ENCODE measurements at places on chromosomes 3 and 15.

GRCh38 chr3:80750637-80751036, 982.8 kb upstream of the ROBO1 start:
- no peak for DNase-seq

DNA sequence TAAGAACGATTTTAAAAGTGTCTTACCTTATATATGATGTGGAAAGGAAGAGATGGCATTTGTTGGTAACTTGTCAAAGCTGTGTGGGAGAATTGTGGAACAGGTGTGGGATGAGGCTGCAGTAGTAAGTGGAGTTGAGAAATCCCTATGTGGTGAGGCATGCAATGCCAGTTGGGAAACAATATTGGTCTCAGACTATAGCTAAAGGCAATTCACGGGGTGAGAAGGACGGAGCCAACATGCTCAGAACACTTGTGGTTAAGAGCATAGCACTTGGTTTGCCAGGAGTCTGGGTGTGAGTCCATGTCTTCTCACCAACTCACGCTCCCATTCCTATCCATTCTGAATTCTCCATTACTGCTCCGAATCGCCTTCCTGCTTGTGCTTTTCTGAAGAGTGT, 615.6 kb upstream of the ADAMTS9 start:
- no peak for DNase-seq

GRCh38 chr15:64938192-64938591, 26.5 kb downstream of the ANKDD1A start:
- no peak for DNase-seq

DNA sequence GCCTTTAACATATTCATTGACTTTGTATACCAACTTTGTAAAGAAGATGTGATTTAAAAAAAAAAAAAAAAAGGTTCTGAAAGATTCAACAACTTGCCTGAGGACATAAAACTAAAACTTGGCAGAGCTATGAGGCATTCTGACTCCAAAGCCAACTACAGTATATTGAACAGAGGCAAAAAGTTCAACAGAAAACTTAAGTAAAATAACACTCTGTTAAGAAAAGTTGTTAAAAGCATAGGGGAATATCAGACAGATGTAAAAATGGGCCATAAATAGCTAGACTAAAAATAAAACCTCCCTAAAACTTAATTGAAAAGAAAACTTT, 23.4 kb downstream of the GOLIM4 start:
- DNase-seq, result no peak

- peak; percentile 37 for DNase-seq
These were observed 21.4 kb downstream of the ACKR2 start for GRCh38 chr3:42830437-42831320.

- no peak for DNase-seq
These were observed 53.4 kb downstream of the CHDH start for GRCh38 chr3:53792866-53793265.

- peak; percentile 48 for DNase-seq
These were observed 3.1 kb upstream of the RPAP1 start for GRCh38 chr15:41546851-41547786.

- no peak for DNase-seq
These were observed 189.5 kb upstream of the WNT5A start for GRCh38 chr3:55676643-55677042.

GRCh38 chr3:20101041-20101440, 60.8 kb downstream of the KAT2B start:
- DNase-seq, result no peak

DNA sequence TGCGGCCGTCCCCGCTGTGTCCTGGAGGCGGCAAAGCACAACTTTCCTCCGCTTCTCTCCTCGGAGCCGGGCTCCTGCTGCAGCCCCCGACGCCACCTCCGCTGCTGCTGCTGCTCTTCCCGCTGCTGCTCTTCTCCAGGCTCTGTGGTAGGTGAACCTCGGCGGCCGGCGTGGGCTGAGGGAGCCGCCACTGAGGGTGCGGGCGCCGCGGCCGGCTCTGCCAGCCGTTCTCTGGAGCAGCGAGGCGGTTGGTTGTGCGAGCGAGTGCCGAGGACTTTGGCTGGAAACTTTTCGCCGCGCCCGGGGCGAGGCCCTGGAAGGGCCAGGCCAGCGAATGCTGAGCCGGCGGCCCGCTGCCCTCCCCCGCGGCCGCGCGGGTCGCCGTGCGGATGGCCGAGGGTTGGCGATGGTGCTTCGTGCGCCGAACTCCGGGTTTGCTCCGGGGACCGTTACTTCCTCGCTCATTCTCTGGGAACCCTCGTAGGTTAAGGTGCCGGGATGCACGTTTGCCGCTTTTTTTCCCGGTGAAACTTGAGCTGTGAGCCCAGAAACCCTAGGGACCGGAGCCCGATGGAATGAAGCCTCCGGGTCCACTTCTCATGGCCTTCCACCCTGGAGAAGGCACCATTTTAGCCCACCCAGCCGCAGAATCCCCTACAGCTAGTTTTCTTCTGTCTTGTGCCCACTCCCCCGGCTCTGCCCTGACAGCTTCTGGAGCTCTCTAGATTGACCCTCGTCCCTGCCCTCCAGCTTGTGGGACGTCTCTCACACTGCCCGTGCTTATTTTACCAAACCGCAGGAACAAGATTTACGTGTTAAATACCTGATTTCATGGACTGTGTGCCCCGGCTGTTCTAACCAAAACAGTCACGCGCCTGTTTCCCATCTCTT, 660 bp downstream of the NECTIN3 start:
- peak; percentile 8 for DNase-seq

DNA sequence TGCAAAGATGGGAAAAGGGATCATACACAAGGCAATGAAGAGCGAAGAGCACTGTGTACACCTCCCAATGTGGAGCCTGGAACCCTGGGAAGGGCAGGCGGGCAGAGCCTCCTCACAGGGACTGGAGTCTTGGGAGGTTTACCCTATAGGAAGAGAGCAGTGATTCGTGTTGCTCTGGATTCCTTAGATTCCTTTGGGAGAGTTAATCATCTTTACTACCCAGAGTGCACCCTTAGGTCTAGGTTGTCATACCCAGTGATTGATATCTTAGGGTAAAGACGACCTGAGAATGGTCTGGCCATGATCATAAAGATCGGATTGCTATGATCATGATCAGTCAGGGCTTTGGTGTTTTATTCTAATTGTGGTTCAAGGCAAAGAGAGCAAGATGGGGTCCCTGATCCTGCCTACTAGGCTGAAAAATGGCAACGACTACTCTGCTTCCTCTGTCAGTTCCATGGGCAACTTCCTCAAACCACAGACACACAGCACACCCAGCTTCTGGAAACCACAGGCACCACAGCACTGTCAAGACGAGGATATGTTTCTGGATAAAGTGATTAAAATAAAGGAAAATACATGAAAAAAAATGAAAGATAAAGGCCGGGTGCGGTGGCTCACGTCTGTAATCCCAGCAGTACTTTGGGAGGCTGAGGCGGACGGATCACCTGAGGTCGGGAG, 20.4 kb upstream of the MAP6D1 start:
- DNase-seq, result peak; percentile 22

- DNase-seq, result no peak
These were observed 32.7 kb downstream of the FEM1B start for GRCh38 chr15:68310178-68310803.

DNA sequence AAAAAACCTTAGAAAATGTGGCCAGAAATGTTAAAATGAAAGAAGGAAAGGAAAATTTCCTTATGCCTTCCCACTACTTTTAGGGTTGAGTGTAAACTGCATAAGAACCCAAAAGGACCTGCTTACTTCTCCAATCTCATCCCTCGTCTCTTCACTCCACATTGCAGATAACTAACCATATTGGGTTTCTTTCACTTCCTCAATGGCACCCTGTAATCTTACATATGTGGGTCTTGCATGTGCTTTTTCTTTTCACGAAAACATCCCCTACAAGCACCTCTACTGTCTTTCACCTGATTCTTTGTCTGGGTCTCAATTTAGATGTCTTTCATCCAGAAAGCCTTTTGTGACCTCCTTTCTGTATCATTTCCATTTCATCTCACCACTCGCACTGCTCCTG, 23.1 kb downstream of the EOMES start:
- DNase-seq, result no peak

All from AG08395 (cell line).